NCI-H510A (cell line): ENCODE measurements at places on chromosomes 3 and 15.

DNA sequence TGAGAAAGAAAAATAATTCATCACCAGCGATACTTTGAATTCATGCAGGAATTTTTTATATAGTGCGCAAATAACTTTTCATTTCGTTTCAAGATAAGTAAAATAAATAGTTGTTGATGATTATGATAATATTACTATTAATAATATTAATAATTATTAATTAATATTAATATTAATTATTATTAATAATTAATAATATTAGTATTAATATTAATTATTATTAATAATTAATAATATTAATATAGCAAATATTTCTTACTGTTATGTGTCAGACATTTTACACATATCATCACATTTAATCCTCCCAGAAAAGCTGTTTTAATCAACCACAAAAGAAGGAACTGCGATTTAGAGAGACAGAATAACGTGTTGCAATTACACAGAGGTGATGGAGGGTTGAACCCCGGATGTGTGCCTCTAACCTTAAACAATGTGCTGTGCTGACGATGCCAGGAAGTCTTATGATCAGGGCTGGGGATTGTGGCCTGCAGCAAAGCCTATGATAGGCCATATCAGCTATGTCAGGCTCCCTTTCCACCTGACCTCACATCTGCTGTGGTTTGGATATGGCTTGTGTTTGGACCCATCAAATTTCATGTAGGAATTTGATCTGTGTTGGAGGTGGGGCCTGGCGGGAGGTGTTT is 263.5 kb upstream of the NR2F2 start:
- peak; percentile 65 for DNase-seq

GRCh38 chr15:66581972-66582537 is 16.3 kb upstream of the LCTL start:
- DNase-seq, result no peak

DNA sequence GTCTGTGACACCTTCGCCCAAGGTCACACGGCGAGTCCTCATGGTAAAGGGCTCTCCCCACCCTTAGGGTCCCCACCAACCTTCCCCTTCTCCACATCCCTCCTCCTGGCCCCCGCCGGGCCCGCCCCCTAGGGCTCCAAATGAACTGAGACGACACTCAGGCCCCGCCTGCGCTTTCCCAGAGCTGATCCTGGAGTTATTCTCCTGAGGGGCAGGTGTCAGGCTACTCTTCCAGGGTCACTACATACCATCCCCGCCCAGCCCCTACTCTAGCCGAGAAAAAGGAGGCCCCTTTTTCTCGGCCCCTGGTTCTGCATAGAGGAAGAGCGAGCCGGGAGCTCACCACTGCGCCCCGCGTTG is 292 bp downstream of the USP4 start:
- DNase-seq, result peak; percentile 56

- DNase-seq, result no peak
Measured at GRCh38 chr3:44772099-44772442, 10.5 kb downstream of the KIF15 start.

GRCh38 chr3:12644331-12644937 is 19.5 kb downstream of the RAF1 start:
- DNase-seq, result no peak

DNA sequence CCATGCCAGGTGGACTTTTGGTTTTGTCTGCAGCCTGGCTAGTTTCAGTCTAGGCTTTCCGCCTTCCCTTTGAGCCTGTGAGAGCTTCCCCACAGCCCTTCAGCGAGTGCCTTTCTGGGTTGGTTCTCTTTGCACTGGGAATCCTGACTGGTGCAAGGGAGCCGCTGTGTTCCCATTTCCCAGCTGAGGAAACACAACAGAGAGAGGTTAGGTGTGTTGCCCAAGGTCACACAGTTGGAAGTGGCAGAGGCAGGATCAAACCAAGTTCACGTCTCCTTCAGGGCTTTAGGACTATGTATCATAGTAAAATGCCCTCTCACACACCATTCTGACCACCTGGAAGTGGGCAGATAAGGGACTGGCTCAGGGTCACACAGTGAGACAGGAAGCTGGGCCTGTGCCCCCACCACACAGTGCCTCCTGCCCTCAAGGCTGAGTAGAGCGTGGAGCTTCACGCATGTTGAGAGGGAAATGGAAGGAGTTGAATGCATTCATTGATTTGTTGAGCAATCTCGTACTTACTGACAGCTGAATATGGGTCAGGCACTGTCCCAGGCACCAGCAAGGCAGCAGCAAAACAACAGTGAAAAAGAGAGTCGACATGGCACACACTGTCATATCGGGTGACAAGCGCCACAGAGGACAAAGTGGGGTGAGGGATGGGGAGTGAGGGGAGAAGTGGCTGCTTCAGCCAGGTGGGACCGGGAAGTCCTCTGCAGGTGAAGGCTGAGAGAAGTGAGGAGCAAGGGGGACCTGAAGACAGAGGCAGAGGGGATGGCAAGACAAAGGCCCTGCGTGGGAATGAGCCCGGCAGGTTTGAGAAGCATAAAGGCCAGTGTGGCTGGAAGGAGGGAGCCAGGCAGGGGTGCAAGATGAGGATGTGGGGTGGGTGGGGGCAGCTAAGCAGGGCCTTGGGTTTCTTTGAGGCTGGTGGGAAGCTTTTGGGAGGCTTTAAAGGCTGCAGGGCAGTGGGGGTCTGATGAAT is 12.3 kb upstream of the ANPEP start:
- no peak for DNase-seq

- DNase-seq, result no peak
Measured at GRCh38 chr15:79310612-79310984, 314 bp upstream of the TMED3 start.

GRCh38 chr3:15116032-15116669 is 17.2 kb upstream of the RBSN start:
- DNase-seq, result no peak

DNA sequence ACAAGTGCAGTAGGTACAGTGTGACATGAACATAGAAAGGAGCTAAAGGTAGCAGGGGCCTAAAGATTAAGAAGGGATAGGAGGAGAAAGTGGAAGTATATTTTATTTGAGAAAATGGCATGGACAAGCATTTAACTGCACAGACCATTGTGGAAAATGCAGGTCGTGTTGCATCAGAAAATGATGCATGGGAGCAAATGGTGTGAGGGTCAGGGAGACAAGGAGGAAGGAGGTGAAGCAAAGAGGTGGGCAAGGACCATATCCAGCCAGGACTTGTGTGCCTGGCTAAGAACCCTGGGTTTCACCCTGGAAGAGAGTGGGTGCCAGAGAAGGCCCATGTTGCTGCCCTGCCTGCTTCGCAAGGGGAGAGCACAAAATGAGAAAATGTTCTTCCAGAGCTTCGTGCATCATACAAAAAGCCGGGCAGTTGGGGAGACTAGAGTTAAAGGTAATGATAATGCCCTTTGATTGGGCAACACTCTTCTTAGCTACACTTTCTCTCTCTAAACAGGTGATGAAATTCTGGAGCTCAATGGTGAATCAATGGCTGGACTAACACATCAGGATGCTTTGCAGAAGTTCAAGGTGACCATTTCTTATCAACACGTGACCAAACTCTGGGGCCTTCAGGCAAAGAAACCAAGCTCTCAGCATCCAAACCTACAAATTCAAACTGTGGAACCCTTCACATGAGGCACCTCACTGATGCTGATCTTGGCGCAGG is 45.5 kb downstream of the STARD5 start:
- DNase-seq, result no peak
